Central memory CD4-positive, alpha-beta T cell (primary cell): ENCODE measurements at places on chromosomes 3 and 15.

- DNase-seq: no peak
Observed at GRCh38 chr15:31473385-31474058, 146.9 kb downstream of the KLF13 start.

- DNase-seq: no peak
Observed at GRCh38 chr3:79848876-79849275, 81.1 kb upstream of the ROBO1 start.

- no peak for DNase-seq
Observed at GRCh38 chr15:51128701-51129100, 34.0 kb upstream of the TNFAIP8L3 start.

DNA sequence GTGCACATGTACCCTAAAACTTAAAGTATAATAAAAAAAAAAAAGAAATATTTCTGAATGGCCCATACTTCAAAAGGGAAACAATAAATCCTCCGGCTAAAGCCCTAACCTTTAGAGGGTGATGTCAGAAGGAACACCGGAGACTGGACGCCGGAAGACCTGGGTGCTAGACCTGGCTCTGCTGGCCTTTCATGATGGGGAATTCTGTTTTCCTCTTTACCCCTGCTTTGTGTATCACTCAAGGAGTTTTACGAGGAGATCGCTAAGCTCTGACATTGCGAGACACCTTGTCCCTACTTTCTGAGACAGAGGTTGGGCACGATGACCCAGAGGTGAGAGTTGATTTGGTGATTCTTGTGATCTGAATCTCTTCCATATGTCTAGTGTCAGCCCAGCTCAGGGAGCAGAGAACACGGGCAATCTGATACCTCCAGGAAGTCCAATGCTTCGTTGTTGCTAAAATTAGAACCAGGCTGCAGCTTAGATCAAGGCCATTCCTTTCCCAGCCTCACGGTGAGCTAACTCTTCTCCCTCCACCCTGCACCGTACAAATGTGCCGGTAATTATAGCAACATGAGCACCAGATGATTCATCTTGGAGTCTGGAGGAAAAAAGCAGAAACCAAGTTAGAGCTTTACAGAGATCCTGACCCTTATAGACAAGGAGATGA, 42.0 kb upstream of the CFAP161 start:
- no peak for DNase-seq

GRCh38 chr3:26997226-26997625, 372.0 kb downstream of the NEK10 start:
- no peak for DNase-seq

- DNase-seq: no peak
Observed at GRCh38 chr15:101497484-101498034, 8.1 kb upstream of the PCSK6 start.

GRCh38 chr3:58411036-58411435, 22.6 kb downstream of the PDHB start:
- DNase-seq: no peak

DNA sequence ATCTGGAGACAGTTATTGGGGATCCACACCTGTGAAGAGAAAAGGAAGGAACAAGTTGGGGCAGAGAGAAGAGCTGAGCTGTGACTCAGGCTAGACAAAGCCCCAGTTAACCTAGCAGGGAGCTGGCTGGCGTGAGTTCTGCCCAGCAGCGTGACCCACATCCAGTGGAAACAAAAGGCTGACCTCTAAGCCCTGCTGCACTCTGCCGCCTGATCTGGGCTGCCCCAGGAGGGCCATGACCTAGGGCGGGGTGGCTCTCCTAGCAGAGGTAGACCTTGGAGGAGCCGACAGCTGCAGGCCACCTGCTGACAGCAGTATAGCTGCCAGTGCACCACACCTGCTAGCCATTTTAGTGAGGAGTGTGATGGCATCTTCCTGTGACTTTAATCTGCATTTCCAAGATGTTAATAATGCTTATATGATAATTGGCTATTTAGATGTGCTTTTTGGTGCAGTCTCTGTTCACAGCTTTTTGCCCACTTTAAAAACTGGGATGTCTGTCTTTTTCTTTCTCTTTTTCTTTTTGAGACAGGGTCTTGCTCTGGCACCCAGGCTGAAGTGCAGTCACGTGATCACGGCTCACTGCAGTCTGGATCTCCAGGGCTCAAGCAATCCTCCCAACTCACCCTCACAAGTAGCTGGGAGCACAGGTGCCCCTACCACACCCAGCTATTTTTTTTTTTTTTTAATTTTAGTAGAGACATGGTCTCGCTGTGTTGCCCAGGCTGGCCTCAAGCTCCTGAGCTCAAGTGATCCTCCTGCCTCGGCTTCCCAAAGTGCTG, 78.1 kb downstream of the LSM3 start:
- no peak for DNase-seq

DNA sequence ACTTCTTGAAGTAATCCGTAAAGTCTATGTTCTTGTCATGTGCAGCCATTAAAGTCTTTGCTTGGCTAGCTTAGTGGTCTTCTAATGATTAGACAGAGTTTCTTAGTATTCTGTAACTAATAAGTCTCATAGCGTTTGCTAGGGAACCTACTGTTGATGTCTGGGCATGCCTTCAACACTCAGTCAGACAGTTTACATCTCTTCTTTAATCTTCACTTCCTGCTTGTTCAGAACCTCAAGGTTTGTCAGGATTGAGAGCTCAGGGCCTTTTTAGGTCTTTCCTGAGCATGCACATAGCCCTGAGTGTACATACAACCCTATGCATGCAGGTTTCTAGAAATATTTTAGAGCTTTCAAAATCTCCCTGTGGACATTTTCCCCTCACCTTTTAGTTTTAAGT, 426.3 kb downstream of the AGBL1 start:
- DNase-seq: no peak

DNA sequence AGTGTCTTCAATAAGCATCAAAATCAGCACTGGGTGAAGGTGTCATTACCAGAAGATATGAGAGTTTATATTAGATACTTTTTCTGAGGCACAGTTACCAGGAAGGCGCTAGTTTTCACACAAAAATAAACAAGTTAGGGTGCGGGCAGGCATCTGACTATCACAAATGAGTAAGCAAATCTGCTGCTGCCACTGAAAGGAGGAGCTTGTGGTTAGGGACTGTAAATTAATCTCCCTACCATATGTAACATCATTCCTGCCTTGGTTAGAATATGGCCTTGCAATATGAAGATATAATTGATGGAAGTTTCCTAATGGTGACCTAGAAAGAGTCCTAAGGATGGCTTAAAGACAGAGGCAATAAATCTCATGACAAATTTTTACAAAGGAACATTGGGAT, 19.5 kb upstream of the EID1 start:
- DNase-seq: no peak

GRCh38 chr3:71724584-71725270, 475 bp downstream of the EIF4E3 start:
- peak; percentile 31 for DNase-seq

DNA sequence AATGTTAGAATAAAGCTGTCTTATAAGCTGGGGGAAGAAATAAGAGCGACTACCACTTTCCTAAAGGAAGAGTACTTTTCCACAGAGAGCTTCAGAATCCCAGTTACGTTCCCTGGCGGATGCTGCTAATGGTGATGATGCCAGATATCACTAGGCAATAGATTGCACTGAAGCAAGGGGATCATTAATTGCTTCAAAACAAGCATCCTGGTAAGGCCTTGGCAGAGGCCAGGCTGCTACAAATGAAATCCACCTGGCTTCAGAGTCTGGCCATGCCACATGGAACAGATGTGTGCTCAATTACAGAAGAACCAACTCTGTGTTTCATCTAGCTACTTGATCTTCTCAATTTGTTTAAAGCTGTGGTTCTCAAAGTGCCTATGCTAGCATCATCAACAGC, 129.2 kb upstream of the IL12A start:
- DNase-seq: no peak

GRCh38 chr15:40310001-40310959, 2.5 kb upstream of the PLCB2 start:
- peak; percentile 45 for DNase-seq

DNA sequence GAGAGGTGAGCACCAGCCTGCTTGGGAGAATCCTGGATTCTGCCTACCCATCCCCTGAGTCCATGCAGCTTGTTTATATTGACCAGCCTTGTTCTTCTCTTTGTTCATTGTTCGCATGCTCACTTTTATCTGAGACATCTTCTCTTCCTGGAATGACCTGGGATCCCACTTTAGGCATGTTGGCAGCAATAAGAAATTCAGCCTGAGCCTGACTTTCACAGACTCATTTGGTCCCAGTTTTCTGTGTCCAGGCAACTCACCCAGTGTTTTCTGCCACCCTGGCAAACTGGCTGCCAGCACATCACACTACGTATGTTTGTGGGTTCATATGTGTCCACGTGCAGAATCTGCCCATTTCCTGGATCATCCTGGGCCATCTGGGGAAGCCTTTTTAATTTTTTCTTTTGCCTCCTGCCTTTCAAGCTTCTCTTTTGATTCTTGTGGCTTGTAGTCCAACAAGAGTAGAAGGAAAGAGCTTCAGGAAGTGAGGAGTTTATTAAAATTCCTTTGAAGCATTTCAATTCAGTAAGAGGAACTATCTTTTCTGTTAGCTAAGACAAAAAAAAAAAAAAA, 199.9 kb downstream of the FNDC3B start:
- DNase-seq: no peak
